NCI-H1436 (cell line): ENCODE measurements at places on chromosomes 3 and 15.

GRCh38 chr15:26971271-26972018 is 464 bp downstream of the GABRG3 start:
- DNase-seq, result no peak

GRCh38 chr3:188578576-188579363 is 424.8 kb downstream of the LPP start:
- DNase-seq, result no peak

DNA sequence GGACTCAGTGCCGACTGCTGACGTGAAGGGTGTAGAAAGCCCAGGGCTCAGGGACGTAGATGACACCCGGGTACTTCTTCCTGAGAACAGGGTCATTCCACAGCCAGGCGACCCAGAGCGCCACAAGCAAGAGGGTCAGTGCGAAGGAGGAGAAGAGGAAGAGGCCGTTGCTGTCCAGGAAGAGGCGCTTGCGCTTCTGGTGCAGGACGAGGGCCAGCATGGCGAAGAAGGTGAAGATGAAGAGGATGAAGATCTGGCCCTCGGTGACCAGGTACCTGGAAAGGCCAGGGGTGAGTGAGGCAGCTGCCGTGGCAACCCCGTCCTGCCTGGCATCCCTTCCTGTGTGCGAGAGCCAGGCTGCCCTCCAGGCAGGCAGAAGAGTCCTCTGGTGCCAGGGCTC is 3.0 kb upstream of the CALML4 start:
- DNase-seq, result no peak

GRCh38 chr3:189249987-189250386 is 78.2 kb downstream of the TPRG1 start:
- DNase-seq, result no peak

DNA sequence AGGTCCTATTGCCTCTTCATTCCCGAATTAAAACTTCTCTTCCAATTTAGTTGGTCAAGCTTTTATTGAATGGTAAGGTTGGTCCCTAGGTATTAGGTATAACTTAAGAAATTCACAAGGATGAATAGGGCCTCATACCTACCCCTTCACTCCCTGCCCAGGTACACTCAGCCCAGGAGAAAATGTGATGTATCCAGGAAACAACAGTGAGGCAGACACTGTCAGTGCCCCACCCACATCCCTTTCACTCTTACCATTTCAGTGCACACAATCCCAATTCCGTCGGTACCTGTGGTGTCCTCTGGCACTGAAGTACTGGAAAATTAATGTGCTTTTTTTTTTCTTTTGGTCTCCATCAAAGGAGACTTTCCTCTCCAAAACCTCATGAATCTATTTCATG is 10.5 kb upstream of the C3orf49 start:
- DNase-seq, result no peak

- no peak for DNase-seq
Measured at GRCh38 chr3:123791417-123791816, 92.7 kb downstream of the MYLK start.

- no peak for DNase-seq
Measured at GRCh38 chr3:28050885-28051284, 190.5 kb upstream of the CMC1 start.

GRCh38 chr3:112675349-112675748 is 34.4 kb upstream of the CCDC80 start:
- no peak for DNase-seq

DNA sequence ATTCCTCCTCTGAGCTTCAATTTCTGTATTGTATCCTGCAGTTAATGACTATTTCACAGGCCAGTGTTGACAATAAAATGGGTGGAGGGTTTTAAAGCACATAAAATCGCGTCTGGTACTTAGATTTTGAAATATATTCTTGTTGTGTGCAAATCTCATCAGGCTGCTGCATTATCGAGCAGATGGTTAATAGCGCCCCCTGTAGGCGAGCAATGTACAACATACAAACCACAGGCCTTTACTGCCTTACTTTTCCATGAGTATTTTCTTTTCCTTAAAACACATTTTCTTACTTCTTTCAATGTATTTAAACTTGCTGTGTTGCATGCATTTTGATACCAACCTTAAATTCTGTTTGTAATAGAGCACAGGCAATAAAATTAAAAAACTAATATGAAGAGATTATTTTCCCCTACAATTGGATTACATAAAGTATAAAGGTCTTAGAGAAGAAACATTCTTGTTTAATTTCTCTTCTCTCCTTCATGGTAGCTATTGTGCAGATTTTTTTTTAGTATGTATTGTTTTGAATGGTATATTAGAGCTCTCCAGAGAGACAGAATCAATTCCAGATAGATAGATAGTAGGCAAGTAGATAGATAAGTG is 608.4 kb downstream of the CADM2 start:
- peak; percentile 3 for DNase-seq

- no peak for DNase-seq
Measured at GRCh38 chr3:102661707-102662497, 227.1 kb downstream of the ZPLD1 start.

GRCh38 chr3:185479373-185479945 is 19.4 kb downstream of the TMEM41A start:
- DNase-seq, result no peak

DNA sequence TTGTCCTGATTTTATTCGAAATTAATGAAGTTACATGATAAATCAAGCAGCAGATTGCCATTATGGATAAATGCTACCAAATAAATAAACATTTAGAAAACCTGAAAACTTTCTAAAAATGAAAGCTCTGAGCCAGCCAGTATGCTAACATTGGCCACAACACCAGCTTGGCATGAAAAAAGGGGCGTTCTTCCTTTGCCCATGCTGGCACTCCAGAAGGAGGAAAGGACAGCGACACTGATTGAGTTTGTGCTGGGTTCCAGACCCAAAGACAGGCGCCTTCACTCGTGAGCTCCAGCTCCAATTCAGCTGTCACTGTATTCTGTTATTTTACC is 5.1 kb downstream of the STIMATE start:
- no peak for DNase-seq

GRCh38 chr3:43389388-43390254 is 103.3 kb downstream of the SNRK start:
- no peak for DNase-seq

DNA sequence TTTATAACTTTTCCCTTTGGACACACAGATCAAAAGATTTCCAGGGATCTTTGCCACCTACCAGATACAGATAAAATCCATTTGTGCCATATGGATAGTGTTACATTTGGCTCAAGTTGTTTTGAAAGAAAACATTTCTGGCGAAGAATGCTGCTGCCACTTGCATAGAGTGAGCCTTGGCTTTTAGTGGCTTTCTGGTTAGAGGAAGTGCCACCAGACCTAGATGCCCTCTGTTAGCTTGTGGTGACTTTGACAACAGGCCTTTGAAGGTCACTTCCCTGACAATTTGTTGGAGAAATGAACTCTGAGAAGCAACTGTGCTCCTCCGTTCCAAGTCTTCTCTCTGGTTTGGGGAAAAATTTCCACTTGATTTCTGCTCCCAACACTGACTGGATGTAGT is 158.0 kb downstream of the CHST2 start:
- DNase-seq, result no peak

GRCh38 chr3:120280566-120280965 is 4.5 kb downstream of the GPR156 start:
- no peak for DNase-seq

- DNase-seq, result no peak
Measured at GRCh38 chr3:153734777-153735551, 386.2 kb upstream of the ARHGEF26 start.

GRCh38 chr3:195738274-195739044 is 17.7 kb downstream of the MUC20 start:
- no peak for DNase-seq

DNA sequence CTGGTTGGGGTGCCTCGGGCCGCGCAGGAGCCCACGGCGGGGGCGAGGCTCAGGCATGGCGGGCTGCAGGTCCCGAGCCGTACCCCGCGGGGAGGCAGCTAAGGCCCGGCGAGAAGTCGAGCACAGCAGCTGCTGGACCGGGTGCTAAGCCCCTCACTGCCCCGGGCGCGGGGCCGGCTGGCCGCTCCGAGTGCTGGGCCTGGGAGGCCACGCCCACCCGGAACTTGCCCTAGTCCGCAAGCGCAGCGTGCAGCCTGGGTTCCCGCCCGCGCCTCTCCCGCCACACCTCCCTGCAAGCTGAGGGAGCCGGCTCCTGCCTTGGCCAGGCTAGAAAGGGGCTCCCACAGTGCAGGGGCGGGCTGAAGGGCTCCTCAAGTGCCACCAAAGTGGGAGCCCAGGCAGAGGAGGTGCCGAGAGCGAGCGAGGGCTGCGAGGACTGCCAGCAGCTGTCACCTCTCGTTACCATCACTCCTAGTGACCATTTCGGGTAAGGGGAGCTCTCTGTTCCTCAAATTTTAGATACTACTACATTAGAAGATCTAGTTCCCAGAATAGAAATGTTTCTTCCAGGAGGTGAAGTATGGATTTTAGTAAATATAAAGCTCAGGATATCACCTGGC is 417.0 kb upstream of the AGTR1 start:
- no peak for DNase-seq

DNA sequence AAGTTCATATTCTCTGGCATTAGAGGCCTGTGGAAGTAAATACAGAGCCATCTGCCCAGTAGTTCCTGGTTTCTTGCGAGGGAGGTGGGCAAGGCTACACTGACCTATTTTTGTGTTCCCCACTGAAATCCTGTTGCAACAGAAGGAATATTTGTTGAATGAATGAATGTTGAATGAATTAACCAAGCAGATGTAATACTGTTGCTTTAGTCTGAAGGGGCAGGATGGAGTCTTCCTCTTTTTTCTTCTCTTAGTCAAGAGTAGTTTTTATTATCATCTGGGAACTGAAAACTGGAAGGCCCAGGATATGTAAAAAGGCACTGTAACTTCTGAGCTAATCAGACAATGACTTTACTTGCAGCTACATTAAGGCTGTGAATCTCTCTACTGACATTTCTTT is 17.1 kb downstream of the BLOC1S6 start:
- no peak for DNase-seq
